ENCODE measurements at places on chromosomes 2 and 18.

GRCh38 chr2:168796583-168797285 lies 5.7 kb upstream of the NOSTRIN start:
- DNase-seq: no peak

GRCh38 chr2:50753234-50753633 lies 278.7 kb downstream of the NRXN1 start:
- no peak for DNase-seq

- no peak for DNase-seq
Measured at GRCh38 chr2:12685145-12685544, 31.6 kb upstream of the TRIB2 start.

GRCh38 chr2:39247512-39248043 lies 3.8 kb upstream of the CDKL4 start:
- no peak for DNase-seq

DNA sequence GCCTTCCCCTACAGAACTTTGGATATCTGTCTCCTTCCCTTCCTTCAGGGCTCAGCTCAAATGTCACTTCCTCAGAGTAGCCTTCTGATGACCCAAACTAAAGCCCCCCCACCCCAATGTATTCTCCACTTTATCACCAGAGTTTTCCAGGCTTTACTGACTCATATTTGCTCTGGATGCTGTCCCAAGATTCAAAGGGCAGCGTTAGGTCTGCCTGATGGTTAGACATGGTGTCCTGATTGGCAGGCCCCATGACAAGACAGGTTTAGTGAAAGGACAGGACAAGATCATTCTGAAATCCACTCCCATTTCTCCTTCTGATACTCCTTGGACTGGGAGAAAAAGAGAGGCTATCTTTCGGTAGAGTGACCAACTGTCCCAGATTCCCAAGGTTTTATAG lies 22.6 kb upstream of the RPIA start:
- DNase-seq: no peak

- no peak for DNase-seq
Measured at GRCh38 chr2:149050188-149050587, 11.7 kb downstream of the LYPD6B start.

- no peak for DNase-seq
Measured at GRCh38 chr18:22667156-22667555, 249.4 kb upstream of the CTAGE1 start.

DNA sequence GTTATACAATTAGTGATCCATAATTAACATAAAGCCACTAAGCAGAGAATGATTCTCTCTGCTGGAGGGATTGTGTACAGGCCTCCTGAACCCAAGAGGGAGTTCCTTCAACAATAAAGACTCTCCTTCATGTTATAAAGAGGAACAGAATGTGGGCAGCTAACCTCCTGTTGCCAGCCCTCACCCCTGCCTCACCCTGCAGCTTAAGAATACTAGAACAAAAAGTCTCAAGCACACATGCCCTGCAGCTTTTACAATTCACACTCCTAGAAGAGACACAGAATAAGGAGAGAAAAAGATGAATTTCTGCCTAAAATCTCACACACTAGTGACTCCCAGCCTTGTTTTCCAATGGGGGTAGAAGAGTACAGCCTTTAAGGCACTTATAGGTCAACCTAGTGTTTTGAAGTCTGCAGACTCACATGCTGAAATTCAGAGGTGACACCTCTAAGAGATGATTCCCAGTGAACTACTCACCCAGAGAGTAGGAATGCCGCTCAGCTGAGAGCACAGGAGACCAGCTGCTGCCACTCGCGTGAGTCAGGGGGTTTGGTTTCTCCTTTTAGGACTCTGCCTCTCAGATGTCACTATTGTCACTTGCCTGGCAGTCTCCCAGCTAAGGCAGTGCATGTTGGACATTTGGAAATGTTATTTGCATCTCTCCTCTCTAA lies 32.5 kb upstream of the IL1RL1 start:
- DNase-seq: no peak

GRCh38 chr2:216660496-216660895 lies 27.3 kb downstream of the IGFBP2 start:
- no peak for DNase-seq

DNA sequence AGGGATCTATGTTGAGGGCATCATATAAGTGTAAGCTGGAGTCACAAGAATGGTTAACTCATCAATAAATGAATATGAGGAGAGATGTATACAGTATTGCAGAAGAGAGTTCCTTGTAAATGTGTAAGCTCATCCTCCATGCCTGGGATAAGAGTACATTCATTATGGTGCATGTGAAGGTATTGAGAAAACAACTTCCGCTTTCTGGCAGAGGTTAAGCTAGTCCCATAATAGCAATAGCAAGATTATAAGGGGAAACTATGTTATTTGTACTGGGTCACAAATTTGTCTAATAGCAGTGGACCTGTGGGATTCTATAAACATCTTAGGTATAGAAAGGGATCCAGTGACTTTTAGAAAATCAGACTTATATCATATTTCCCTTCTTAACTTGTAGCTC lies 44.1 kb downstream of the SCN2A start:
- DNase-seq: no peak

GRCh38 chr2:24613154-24613814 lies 122.2 kb downstream of the NCOA1 start:
- DNase-seq: no peak

- DNase-seq: no peak
Measured at GRCh38 chr2:61179701-61180639, 18.0 kb downstream of the C2orf74 start.

DNA sequence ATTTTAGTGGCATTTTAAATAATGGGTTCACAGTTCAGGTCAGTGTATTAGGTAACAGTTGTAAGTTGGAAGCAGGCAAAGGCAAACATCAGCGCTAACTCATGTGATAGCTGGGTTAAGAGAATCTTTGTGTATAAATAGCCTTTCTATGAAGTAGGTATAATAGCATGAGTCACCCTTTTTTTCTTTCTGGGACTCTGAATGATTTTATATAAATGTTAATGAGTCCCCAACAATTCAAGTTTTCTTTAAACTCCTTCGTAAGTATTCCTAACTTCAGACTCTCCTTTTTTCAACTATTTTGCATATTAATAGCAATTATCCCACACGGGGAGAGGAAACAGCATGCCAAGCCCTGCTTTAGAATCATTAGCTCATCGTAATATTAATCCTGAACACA lies 384.3 kb downstream of the PIK3C3 start:
- DNase-seq: no peak

GRCh38 chr2:177733-178132 lies 86.1 kb downstream of the SH3YL1 start:
- DNase-seq: no peak

- DNase-seq: no peak
Measured at GRCh38 chr2:212195626-212196025, 343.0 kb downstream of the ERBB4 start.

DNA sequence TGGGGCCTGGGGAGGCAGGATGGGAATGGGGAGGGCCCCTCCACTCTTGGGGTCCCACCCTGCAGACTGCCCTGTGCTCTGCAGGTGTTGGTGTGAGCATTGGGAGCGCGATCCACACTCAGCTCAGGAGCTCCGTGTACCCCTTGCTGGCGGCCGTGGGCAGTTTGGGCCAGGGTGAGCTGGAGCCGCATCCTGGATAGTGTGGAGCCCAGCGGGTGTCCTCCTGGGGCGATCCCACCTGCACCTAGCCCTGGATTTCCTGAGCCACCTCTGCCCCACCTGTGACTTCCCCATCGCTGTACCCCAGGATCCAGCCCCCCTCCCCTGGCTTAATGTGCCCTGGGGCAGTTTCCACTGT lies 2.6 kb downstream of the PROM2 start:
- DNase-seq: no peak

DNA sequence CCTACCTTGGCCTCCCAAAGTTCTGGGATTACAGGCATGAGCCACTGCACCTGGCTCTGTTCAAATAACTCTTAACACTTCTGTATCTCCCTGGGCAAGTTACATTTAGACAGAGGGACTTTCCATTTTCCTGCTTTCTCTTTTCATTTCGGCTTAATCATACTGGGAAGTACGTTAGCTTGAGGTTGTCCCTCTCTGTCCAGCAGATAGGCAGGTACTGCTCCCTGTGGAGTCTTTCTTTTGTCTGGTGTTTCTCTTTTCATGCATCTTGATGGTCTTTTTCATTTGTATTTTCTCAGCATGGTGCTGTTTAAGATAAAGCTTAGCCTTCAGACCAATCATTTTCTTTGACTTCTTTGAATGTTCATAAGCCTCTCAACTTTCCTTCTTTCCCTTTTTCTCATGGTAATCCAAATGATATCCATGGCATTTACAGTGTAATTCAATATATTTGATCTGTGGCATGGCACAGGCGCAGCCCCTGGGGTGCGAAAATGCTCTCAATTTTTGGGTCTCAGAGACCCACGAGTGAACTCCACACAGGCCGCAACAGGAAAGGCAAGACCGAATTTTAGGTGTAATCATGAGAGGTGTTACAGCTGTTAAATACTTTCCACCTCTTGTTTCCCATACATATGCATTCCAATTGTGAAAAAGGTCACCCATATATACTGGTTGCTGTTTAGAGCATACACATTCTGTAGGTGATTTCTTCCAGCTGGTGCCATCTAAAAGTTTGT lies 99.9 kb upstream of the MYO3B start:
- no peak for DNase-seq

GRCh38 chr2:84749442-84749841 lies 131.4 kb downstream of the TRABD2A start:
- no peak for DNase-seq

DNA sequence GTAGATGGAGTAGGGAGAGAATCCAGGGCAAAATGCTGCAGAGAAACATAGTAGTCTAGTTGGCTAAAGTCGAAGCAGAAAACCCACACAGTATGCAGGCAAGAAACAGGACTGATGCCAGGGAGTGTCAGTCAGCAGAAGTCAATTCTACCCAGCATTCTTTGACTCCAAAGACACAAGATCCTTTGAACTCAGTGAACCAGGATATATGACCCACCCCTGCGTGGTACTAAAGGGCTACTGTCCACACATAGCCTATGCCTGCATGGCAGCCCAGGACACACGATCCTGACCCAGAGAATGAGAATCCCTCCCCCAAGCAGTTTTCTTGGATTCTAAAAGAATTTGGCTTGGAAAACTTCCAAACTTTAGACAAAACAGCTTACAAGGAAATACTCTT lies 42.5 kb downstream of the ALK start:
- no peak for DNase-seq

- no peak for DNase-seq
Measured at GRCh38 chr2:64942693-64943092, 46.5 kb upstream of the SLC1A4 start.

- no peak for DNase-seq
Measured at GRCh38 chr2:141741652-141742051, 389.2 kb downstream of the LRP1B start.

GRCh38 chr2:234683950-234684349 lies 187.1 kb upstream of the ARL4C start:
- no peak for DNase-seq

GRCh38 chr18:45231617-45232016 lies 383.7 kb upstream of the SLC14A2 start:
- no peak for DNase-seq

- DNase-seq: no peak
Measured at GRCh38 chr2:175823002-175823706, 178.9 kb downstream of the LNPK start.

- DNase-seq: no peak
Measured at GRCh38 chr18:48308755-48309575, 100.2 kb downstream of the ZBTB7C start.

GRCh38 chr2:65331336-65332025 lies 100.9 kb downstream of the SPRED2 start:
- no peak for DNase-seq

GRCh38 chr2:128155970-128156369 lies 65.0 kb downstream of the UGGT1 start:
- no peak for DNase-seq

DNA sequence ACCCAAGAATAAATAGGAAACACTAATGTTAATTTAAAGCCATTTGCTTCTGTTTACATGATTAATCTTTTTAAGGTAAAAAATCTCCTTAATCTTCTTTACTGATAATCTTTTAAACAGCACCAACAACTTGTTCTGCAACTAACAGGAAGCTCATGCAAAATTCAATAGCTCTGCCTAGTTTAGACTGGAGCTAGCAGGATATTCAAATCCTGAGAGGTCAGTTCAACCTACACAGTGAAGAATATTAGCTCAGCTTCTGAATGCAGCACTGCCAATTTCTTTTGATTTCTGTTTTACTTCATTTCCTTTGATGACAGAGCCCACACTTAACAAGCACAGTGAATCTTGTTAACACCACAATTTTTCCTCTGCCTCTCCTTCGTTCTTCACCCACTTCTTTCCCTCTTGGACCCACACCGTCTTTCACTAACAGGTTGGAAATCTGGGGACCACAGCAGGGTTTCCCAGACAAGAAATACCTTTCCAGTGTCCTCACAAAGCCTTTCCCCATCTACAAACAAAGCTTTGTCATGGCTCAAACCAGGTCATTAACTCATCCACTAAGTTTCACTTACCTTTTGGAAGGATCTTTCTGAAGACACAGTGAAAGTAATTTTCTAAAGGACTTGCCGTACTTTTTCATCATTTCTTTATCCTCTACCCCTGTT lies 109.8 kb downstream of the STK39 start:
- DNase-seq: no peak

GRCh38 chr2:158966312-158966711 lies 2.1 kb upstream of the TANC1 start:
- DNase-seq: no peak

DNA sequence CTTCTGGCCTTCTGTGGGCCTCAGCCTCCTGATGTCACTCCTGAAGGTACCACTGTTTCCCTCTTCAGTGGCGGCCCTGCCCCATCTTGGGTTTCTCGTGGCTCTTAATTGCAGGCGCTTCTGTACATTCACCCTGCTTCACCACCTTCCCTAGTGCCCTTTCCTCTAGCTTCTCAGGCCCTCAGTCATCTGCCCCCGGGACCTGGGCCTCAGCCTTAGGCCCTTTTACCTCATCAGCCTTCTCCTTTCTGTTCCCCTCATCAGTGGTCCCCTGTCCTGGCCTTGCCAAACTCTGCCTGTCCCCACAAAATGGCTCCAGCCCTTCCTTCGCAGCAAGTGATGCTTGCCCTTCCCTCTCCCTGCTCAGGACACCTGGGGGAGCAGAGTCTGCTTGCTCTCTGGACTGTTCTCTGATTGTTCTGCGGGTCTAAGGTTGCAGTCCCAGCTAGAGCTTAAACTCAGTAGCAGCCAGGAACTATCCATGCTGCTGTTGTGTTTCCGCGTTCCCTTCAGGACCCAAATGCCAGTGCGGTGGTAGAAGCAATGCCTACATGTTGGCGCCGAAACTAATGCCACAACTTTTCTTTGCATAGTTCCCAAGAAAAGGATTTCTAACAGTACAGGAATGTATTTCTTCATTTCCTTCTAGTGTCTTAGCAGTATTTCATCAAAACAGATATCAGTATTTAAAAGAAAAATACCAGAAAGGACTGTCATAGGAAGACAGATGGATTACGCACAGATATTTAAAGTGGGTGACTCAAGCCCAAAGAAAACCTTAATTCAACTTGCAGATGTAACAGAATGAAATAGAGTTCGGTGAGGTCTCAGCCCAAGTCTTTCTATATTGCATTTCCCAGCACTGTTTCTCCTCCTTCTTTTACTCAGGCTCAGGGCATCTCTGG lies 7.5 kb downstream of the ASB1 start:
- no peak for DNase-seq

GRCh38 chr2:44952806-44953498 lies 11.4 kb downstream of the SIX3 start:
- DNase-seq: no peak
